ENCODE measurements at places on chromosomes 12 and 14.

DNA sequence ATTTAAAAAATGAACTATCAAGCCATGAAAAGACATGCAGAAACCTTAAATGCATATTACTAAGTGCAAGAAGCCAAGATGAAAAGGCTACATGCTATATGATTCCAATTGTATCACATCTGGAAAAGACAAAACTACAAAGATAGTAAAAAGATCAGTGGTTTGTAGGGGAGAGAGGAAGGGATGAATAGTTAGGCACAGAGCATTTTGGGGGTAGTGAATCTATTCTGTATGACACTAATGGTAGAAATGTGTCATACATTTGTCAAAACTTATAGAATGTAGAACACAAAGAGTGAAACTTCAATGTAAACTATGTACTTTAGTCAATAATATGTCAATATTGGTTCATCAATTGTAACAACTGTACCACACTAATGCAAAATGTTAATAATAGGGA lies 20.8 kb downstream of the TXNDC16 start:
- DNase-seq = no peak

DNA sequence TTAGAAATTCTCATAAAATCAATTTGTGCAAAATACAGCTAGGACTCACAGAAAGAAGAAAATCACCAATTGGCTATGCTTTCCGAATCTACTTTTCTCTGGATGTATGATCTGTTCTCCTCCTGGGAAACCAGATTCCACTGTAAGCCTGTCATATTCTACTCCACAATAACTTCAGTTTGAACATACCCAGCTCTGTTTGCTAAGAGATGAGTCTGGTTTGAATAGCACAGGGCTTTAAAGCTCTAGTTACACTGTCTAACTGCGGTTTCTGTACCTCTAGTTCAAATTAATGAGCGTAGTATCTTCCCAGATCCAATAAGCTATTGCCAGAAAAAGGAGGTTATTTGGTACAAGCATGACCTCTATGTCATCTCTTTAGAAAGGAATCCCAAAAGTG lies 270.1 kb downstream of the DAD1 start:
- no peak for DNase-seq

- no peak for DNase-seq
Measured at GRCh38 chr12:40911676-40912075, 219.4 kb downstream of the CNTN1 start.

DNA sequence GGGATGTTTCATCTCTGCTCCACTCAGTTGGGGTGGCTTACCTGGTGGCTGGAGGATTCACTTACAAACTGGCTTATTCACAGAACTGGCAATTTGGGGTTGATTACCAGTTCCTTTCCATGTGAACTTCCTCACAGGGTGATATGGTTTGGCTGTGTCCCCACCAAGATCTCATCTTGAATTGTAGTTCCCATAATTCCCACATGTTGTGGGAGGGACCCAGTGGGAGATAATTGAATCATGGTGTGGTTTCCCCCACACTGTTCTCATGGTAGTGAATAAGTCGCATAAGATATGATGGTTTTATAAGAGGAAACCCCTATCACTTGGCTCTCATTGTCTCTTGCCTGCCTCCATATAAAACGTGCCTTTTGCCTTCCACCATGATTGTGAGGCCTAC lies 26.9 kb upstream of the IGF1 start:
- DNase-seq = no peak

GRCh38 chr12:113697651-113698509 lies 226.2 kb upstream of the LHX5 start:
- DNase-seq = peak; percentile 89

GRCh38 chr12:14810167-14810952 lies 3.6 kb downstream of the SMCO3 start:
- DNase-seq = no peak

- no peak for DNase-seq
Measured at GRCh38 chr12:49357103-49357678, 10.1 kb upstream of the SPATS2 start.

DNA sequence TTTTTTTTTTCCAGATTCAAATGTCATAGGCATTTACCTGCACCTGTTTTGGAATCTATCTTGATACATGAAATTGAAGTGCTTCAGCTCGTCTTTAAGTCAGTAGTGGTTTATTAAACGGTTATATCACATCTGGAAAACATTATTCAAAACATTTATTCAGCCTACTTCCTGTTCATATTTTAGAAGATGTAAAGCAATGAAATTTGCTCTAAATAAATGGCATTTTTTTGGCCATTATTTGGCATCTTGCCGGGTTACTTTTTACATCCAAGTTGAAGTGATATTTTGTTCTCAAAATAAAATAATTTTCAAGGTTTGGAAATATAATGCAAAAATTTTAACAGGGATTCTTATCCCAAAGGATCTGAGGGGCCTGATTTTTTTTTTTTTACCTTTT lies 103.1 kb downstream of the EML1 start:
- DNase-seq = no peak

DNA sequence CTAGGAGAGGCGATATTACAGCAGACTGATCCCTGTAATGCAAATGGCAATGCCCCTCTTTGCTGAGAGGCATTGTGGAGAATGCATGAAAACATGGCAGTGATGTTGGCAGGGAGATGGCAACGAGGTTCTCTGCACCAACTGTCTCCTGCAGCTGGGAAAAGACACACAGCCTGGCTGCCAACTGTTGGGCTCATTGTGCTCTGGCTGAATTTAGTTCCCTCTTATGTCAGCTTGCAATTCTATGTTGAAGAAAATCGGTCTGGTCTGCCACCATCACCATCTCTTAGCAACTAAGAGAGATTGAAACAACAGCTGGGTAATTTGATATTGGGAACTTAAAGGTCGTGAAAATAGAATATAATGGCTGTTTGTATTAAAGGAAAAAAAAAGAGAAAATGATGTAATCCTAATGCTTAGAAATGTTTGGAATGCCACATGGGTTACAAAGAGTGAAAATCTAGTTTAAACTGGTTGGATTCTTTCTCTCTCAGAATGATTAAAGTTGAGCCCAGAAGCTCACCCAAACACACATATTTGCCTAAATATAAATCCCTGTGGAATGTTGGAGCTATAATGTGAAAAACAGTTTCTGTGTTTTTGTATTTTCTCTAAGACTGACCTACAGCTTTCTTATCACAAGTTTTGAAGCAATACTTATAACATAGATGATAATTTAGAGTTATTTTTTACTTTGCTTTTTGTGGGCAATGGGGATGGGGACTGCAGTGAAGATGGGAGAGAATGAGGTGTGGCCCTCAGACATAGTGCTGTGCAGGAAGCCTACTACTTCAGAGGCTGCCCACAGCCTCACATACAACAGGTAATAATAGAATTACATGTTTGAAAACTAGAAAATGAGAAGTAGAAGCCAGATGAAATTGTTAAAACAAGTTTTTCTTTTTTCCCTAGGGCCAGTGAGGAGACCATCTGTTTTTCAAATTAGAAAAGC lies 143.7 kb downstream of the AKAP6 start:
- DNase-seq = peak; percentile 75

GRCh38 chr14:23910101-23910875 lies 43.3 kb upstream of the DHRS4 start:
- peak; percentile 24 for DNase-seq

GRCh38 chr14:92348154-92348553 lies 25.2 kb downstream of the SLC24A4 start:
- no peak for DNase-seq

DNA sequence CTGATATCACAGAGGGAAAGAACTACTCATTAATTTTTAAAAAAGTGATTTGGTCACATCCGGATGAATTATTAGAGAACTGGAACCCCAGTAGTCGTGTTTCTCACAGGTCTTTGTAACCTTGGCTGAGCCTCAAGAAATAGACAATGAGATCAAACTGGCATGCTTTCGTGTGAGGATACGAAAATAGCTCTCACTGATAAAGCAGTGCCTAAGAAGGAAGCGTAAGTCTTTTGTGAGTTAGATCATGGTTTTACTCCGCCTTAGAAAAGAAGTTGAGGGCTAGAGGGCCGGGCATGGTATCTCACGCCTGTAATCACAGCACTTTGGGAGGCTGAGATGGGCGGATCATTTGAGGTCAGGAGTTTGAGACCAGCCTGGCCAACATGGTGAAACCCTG lies 33.8 kb upstream of the GALNT16 start:
- no peak for DNase-seq

GRCh38 chr14:38629412-38629811 lies 373.5 kb upstream of the CLEC14A start:
- DNase-seq = no peak

DNA sequence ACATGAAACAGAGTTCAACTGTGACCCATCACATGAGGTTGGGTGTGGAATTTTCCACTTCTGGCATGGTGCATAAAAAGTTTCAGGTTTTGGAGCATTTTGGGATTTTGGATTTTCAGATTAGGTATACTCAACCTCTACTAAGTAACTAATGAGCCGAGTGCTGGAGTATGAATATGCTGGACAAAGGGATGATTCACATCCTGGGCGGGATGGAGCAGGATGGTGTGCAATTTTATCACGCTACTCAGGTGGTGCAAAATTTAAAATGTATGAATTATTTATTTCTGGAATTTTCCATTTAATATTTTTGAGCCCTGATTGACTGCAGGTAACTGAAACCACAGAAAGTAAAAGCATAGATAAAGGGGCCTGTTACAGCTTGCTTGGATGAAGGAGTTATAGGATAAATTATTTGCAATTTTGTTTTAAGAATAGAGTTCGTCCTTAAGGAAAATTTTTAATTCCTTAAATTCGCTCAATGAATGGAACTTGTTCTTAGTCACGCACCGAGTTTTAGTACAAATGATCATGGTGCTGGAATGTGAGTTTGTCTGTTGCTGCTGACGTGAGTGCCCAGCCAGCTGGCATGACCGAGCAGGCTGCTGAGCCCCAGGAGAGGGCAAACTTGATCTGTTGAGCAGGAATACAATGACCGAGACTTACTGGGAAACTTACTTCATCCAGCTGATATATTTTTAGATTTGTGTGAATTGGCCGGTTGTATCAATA lies 176.3 kb downstream of the ESR2 start:
- DNase-seq = no peak

DNA sequence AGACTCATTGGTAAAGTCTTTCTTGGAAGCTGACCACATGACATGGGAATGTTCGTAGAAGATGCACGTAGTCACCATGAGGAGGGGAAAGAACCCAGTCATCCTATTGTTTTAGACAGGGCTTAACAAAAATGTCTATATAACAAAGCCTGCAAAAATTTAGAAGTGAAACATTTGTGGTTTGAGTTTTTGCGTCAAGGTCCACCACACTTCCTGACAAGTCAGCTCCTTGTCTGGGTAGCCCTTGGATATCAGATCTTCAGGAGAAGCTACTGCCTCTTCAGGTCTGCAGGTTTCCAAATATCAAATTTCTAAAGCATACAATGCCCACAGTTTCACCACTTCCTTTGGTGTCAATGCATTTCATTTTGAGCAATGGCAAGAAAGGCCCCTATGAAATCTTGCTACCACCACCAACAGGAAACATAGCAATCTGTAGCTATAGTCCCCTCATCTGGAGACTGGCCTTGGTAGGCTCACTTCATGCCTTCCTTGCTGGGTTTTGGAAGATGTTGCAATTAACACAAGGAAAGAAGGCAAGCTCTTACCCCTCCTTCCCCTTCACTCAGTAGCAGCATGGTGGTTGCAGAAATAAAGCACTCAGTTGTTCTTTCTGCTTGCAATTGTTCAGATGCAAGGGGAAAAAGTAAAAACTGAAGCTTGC lies 235.2 kb downstream of the PCNX1 start:
- DNase-seq = no peak

DNA sequence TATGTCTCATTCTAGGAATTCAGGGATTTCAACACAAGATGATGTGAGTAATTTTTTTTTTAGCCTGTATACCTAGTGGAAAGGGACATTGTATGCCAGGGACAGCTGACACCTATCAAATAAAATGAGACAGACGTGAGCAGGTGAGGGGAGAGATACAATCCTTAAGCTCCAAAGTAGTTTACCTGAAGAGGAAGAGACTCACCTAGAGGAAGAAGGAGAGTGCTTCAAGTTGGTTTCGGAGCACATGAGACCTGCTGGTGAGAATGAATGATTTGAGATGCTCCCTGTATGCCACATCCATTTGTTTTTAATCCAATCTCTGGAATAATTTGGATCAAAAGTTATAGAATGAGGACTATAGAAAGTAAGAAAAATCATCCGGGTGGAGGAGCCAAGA lies 915.4 kb upstream of the FBXO33 start:
- DNase-seq = no peak

- no peak for DNase-seq
Measured at GRCh38 chr12:123767613-123768012, 5.5 kb downstream of the DNAH10 start.

GRCh38 chr12:19165451-19165850 lies 35.9 kb downstream of the PLEKHA5 start:
- DNase-seq = no peak

- no peak for DNase-seq
Measured at GRCh38 chr12:98341026-98341425, 174.4 kb upstream of the TMPO start.

- DNase-seq = no peak
Measured at GRCh38 chr12:121748571-121749265, 36.2 kb downstream of the TMEM120B start.

DNA sequence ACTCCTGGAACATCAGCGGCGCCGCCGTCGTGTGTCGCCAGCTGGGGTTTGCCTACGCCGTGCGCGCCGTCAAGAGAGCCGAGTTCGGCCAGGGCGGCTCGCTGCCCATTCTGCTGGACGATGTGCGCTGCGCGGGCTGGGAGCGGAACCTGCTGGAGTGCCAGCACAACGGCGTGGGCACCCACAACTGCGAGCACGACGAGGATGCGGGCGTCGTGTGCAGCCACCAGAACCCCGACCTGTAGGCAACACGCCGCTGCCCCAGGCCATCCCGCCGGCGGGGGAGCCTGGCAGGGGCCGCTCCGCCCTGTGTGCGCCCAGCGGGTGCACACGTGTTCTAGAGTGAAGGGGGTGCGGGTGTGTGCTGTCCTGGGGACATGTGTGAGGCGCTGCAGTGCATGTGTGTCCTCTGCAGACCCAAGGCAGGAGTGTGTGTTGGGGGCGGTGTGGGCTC lies 8.7 kb upstream of the CYP46A1 start:
- no peak for DNase-seq

GRCh38 chr12:64203775-64204174 lies 18.3 kb downstream of the KICS2 start:
- DNase-seq = no peak

GRCh38 chr12:97306147-97306546 lies 156.5 kb upstream of the RMST start:
- no peak for DNase-seq

- DNase-seq = no peak
Measured at GRCh38 chr12:19830446-19830845, 391.2 kb downstream of the AEBP2 start.

DNA sequence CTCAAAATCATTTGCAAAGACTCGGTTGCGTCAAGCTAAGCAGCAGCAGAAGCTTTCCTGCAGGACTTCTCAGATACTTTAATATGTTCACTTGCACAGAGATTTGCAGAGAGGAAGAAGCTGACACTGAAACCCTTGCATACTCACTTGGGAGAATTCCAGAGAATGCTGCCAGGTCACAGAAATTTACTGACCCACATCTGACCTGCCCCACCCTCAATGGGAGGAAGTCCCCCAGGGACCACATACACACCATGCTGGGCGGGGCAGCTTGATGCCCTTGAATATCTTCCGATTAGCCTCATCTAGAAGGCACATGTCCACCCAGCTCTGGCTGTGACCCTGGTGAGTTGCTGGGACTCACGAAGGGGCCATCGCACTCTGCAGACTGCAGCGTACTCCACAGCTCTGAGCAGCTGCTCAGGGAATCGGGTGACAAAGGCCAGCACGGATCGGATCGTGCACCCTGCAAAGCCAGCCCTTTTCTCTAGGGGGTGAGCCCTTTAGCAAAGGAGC lies 83.2 kb downstream of the ITPK1 start:
- peak; percentile 39 for DNase-seq
